ENCODE measurements at places on chromosomes 6 and 20.

DNA sequence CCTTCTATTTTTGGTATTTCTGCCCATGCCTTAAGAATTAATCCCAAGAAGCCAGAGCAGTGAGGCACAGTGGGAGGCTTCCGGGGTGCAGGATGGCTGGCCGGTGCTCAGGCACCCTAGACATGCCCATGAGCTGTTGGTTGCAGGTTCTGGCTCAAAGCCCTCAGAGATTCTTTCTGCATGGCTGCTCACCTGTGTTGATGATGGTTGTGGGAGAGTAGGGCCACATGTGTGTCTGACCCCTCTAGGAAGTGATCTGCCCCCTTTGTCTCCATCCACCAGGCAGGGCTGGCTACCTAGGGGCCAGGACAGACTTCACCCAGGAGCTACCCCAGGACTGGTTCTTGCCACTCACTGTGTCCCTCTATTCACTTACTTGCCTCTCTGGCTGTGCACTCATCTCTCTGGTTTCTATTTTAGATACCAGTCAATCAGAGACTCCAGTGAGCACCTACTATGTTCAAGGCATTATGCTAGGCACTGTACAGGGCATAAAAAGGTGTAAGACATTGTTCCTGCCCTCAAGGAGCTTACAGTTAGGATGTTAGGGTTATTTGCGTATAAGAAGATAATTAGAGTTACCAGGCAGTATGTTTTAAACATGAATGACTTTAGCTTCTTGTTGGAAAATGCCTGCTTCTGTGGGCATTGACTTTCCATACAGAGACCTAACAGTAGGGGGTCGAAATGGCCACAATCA is 16.8 kb downstream of the CD83 start:
- DNase-seq = no peak

DNA sequence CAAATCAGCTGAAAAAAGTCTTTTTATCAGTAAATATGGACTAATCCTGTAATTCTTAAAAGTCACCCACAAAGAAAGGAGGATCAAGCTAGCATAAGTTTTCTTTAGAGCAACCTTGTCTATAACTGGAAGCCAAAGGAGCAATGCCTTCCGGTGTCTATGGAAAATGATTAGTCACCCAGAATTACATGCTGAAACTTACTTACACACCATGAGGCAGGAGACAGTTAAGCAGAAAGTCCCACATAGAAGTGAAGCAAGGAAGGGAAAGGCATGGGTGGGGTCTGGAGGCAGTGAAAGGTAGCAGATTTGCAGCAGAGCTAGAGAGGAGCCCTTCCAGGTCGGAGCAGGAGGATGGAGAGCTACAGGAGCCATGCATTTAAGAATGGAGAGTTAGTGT is 153.7 kb upstream of the RIPOR2 start:
- no peak for DNase-seq

- DNase-seq = no peak
These were observed 114.9 kb upstream of the MOCS1 start for GRCh38 chr6:40049128-40049527.

DNA sequence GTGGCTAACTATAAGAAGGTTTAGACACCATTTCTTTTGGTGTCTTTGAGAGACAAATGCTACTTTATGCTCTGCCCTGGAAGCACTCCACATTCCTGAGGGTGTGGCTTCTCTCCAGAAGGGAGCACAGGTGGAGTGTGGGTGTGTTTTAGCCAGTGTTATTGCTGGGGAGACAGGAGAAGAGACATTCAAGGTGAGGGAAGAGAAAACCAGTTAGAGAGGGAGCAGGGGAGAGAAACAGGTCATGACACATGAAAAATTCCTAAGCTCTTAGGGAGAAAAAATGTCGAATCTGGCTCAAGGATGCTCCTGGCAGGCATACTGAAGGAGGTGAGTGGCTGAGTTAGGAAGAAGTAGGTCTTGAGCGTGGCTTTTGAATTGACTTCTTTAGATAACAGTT is 292.8 kb downstream of the CLIC5 start:
- no peak for DNase-seq

- no peak for DNase-seq
These were observed 305.4 kb downstream of the FARS2 start for GRCh38 chr6:5566718-5567117.

GRCh38 chr6:13243033-13243432 is 85.3 kb downstream of the TBC1D7 start:
- no peak for DNase-seq

- DNase-seq = no peak
These were observed 82.9 kb upstream of the FOXP4 start for GRCh38 chr6:41463062-41463930.

DNA sequence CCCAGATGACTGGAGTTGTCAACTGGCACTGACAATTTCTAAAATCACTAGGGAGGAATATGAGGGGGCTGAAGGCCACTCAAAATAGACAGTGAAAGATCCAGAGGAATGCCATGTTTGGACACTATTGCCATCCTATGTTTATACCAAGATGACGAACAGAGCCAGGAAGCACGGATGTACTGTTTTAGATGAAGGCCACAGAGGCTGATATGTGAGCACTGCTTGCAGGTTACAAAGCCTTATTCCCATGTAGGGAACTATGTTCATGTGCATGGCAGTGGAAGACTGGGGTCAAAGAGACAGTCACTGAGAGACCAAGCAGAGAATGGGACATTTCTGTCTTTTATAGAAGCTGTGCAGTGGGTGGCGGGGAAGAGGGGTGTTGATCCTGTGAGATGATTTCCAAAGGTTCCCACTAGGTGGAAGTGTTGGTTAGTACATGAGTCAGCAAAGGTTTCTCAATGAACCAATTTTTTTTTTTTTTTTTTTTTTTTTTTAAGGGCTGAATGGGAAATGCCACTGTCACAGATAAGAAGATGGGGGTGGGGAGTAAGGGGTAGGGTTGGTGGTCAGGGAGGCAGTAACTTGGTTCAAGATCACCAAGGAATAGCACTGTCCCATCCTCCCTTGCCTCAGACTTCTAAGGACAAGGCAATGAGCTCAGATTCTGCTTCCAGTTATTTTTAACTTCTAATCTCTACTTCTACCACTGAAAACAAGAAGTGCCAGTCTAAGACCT is 46.7 kb upstream of the MOCS1 start:
- no peak for DNase-seq

GRCh38 chr6:44309092-44309491 is 4.1 kb downstream of the AARS2 start:
- no peak for DNase-seq

DNA sequence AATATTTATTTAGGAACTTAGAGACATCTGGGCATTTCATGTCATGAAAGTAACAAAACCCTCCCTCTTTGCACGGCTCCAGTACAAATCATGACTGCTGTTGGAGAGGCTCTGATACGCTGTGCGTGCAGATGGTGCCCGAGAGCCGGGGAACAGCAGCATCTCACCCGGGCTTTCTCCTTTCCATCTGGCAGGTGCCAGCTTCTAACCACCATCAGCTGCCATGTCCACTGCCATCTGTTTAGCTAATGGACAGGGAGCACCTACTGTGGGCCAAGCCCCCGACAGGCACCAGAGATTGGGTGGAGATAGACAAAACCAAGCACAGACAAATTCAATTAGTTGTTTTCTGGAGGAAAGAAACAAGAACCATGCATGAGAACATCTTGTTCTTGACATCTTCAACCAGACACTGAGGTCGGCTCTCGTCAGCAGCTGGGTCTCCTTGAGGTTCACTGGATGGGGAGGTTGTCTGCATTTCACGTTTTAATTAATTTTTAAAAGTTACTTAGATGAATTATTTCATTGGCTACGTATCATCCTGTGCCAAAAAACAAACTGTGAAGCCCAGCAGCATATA is 323.7 kb downstream of the THBS2 start:
- DNase-seq = no peak

- no peak for DNase-seq
These were observed 646.5 kb upstream of the EPHA7 start for GRCh38 chr6:94065707-94066337.

GRCh38 chr6:78854546-78854945 is 12.8 kb upstream of the IRAK1BP1 start:
- DNase-seq = no peak

DNA sequence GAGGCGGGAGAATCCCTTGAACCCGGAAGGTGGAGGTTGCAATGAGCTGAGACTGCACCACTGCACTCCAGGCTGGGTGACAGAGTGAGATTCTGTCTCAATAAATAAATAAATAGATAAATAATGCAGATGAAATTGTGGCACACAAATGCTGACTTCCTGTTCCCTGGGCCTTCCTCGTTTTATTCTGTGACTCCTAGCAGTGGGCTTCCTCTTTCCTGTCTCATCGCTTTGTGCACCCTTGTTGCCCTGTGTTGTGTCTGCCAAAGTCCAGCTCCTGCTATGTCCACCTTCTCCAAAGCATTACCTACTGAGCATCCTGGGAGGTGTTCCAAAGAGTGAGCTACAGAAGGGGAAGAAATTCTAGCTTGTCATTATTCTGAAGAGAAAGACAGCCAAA is 100.2 kb upstream of the TIAM2 start:
- no peak for DNase-seq

GRCh38 chr6:106572875-106573585 is 56.3 kb downstream of the RTN4IP1 start:
- no peak for DNase-seq

- DNase-seq = no peak
These were observed 19.7 kb downstream of the RAB44 start for GRCh38 chr6:36717231-36717825.

DNA sequence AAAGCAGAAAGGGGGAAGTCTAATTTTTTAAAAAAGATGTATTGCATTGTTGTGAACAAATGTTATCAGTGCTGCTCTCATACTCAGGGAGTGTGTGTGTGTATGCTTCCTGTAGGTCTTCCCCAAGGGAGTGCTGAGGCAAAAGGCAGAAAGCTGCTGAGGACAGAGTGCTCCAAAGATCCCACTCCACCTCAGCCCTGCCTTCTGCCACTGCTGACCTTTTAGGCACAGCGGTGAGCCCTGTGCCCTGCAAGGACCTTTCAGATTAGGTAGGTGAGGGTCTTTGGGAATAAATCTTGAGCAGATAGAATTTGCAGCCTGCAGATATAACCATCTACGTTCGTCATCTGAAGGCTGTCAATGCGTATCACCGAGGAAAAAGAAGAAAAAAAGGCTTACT is 756.4 kb upstream of the MMS22L start:
- no peak for DNase-seq

DNA sequence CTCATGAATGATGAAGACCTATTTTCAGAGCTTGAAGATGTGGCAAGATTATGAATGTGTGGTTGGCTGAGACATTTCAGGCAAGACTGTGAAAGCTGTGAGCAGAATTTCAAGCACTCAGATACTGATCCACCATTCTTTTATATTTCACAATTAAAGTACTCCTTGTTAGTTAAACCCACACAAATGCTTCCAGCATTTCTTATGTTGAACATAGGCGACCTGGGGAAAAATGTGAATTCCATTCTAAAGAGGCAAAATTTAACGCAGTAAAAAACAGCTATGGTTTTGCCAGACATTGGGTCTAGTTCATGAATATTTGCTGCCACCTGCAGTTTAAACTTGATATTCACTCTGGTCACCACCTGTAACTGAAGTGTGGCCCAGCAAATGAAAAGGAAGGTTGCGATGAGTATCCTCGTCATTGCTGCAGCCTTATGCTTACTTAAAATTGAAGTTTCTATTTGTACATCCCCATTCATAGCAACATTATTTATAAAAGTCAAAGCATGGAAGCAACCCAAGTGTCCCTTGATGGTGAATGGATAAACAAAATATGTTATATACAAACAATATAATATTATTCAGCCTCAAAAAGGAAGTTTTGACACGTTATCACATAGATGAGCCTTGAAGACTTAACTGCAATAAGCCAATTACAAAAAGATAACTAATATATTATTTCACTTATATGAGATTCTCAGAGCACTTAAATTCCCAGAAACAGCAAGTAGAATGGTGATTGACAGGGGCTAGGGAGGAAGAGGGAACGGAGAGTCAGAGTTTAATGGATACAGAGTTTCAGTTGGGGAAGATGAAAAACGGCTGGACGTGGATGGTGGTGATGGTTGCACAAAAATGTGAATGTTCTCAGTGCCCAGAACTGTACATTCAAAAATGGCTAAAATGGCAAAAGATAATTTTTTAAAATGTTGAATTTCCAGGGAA is 32.4 kb upstream of the FAM184A start:
- DNase-seq = peak; percentile 15

- DNase-seq = no peak
These were observed 132.4 kb downstream of the DTNBP1 start for GRCh38 chr6:15530411-15530810.

- DNase-seq = no peak
These were observed 8.8 kb downstream of the ASF1A start for GRCh38 chr6:118902726-118903125.

Data from T-helper 2 cell treated with Interferon-gamma antibody and Interleukin-4, amounts not matched to agents 5 μg/mL and 100 μg/mL, for 36 hours (primary cell).